ENCODE measurements at places on chromosomes 6 and 20.

DNA sequence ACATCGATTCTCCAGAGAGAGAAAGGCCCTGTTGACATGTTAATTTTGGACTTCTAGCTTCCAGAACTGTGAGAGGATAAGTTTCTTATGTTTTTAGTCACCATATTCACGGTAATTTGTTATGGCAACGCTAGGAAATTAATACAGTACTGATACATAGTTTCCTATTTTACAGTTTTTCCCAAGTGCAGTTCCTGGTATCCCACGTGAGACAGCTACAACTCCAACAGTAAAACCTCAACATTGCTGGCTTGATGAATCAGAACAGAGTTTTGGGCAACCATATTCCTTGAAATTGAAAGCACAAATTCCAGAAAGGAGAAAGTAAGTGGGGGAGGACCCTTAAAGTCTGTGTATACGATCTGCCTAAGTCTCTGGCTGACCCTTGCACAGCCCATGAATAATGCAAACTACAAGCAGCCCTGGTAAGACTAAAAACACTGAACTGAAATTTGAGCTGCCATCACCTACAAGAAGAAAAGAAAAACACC lies 505.1 kb upstream of the NRSN1 start:
- DNase-seq, result no peak

DNA sequence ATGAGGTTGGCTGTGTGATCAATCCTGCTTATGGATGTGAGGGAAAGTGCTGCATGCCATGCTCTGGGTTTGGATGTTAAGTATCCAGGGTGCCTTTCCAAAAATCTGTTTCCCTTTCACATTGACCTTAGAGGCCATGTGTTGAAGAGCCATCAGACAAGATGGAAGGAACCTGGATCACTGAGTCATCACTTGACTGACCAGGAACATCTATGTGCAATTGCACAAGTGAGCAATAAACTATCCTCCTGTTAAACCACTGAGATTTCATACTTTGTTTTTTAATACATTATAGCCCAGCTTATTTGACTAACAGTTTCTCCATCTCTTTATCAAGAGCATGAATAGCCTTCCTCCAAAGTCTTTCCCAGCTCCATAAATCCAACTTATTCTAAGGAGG lies 17.8 kb upstream of the TMEM14A start:
- no peak for DNase-seq

DNA sequence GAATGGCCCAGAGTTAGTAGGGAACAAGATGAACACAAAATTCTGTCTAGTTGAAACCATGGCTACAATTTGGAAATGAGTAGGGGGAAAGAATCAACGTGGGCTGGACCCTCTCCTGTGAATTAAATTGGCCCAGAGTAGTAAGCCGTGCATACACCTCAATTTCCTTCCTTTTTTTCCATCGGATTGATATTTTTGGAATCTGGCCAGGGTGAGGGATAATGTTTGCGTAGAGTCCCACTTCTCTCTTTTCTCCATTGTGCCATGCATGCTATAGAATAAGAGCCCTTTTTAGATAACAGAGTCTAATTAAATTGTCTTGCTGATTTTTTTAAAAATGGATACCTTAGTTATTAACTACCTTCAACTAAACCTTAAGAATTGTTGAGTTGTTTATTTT lies 35.2 kb downstream of the XRN2 start:
- DNase-seq, result no peak

- DNase-seq, result no peak
Observed at GRCh38 chr6:161584051-161584450, 310.2 kb upstream of the AGPAT4 start.

- no peak for DNase-seq
Observed at GRCh38 chr6:152272486-152272885, 364.7 kb downstream of the SYNE1 start.

GRCh38 chr6:93787841-93788240 lies 368.5 kb upstream of the EPHA7 start:
- no peak for DNase-seq
